Stimulated activated naive CD8-positive, alpha-beta T cell treated with anti-CD3 and anti-CD28 coated beads, Interleukin-15, Interleukin-2, amounts not matched to agents 100 U/mL and 50 U/mL, for 24 hours (primary cell): ENCODE measurements at places on chromosomes 2 and 18.
A peak's percentile ranks its signal among the peaks of the same experiment; 100 is the strongest.

DNA sequence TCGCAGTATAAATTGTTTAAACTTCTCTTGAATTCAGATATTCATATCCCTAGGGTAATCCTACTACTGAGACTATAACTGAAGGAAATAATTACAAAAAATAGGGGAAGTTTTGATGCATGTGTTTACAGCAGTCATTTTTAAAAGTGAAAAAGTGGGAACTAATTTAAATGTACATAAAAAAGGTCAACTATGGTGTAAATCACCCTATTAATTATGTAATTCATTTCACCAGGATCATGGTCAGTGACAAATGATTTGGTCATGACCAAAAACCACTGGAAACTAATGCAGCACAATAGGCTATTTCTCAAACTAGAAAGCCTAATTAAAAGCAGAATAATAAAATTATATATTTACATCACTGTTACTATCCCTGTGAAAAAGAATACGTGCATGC is 5.0 kb upstream of the CNGA3 start:
- DNase-seq: no peak

GRCh38 chr2:7966032-7966431 is 715.8 kb upstream of the ID2 start:
- no peak for DNase-seq

DNA sequence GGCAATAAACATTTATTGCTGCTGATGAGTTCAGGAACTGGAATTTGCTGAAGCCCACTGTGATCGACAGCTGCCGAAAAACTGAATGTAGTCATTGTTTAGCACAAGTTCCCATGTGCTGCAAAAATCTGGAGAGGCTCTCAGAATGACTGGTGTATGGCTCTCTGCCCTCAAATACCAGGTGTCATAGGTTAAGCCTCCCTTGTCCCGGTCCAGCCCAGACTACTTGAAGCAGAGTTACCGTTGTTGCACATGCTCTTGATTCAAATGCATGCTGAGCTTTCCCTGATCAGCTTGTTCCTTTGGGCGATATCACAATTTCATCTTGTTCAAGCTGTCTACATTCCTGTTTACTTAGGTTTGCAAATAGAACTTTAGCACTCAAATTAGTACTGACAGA is 625.2 kb downstream of the CPS1 start:
- DNase-seq: no peak

DNA sequence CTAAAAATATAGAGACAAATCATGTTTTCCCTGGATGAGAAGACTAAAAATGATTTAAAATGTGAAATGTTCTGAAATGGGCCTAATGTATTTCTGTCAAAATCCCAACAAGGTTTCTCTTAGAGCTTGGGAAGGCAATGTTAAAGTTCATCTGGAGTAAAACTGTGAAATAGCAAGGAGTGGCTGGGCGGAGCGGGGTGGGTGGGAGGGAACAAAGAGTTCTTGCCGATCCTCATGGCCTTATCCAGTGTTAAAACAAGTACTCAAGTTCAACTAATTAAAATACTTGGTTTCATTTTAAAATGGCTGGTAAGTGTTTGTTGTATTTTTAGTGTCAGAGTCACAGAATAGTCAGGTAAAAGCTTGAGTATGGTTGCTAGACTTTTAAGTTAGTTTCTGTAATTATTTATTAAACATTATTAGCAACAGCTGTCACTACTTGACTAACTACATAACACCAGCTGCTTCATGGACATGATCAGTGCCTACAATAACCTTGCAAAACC is 87.3 kb downstream of the RTN4 start:
- DNase-seq: no peak

DNA sequence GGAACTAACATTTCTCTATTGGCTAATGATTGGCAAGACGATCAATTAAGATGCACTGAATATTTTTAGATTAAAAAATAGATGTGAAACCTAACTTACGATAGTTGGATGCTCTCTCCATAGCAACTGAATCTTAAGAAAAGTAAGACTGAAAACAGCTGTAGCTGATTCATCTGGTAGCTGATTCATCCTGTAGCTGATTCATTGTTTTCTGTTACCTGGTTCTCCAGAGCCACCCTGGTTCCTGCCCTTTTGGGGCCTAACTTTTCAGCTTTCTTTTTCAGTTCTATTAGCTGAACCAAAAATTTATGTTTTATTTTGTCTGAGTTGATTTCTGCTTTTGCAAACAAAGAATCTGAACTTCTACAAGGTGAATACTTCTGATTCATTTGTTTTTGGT is 22.7 kb upstream of the SPR start:
- no peak for DNase-seq

DNA sequence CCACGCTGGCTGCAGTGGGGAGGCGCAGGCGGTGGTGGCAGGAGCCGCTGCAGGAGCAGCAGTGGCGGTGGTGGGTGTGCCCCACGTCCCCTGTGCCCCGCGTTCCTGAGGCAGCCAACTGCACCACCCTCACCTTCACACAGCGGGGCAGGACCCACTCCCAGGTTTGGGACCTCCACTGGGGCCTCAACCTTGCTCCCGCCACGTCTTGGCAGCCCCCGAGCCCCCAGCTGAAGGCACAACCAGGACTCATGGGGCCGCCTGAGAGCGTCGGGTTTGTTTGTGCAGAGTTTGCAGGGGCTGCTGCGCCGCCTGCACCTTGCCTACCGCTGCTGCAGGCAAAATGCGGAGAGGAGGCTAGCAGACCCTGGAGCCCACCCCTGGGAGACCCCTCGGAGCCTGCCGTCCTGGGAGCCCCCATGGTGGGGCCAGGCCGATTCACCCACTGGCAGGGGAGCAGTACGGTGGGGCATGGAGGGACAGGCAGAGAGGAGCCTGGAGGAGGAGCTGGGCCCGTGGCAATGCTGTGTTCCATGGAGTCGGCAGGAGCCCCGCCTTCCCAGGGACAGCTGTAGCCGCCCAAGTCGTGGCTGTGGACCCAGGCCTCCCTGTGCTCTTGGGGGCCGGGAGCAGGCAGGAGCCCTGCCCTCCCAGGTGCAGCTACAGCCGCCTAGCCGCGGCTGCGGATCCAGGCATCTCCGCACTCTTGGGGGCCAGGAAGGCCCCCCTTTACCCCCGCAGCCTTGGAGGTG is 14.7 kb upstream of the EML6 start:
- DNase-seq: no peak

- no peak for DNase-seq
Observed at GRCh38 chr2:194464964-194465638, 1191.9 kb upstream of the SLC39A10 start.

GRCh38 chr2:38056216-38056615 is 19.7 kb downstream of the CYP1B1 start:
- DNase-seq: no peak

- peak; percentile 76 for DNase-seq
Observed at GRCh38 chr18:79522451-79523205, 126.9 kb downstream of the NFATC1 start.
